ENCODE measurements at places on chromosomes 1 and 21.

- DNase-seq, result no peak
Observed at GRCh38 chr21:17466166-17466565, 46.7 kb upstream of the CXADR start.

DNA sequence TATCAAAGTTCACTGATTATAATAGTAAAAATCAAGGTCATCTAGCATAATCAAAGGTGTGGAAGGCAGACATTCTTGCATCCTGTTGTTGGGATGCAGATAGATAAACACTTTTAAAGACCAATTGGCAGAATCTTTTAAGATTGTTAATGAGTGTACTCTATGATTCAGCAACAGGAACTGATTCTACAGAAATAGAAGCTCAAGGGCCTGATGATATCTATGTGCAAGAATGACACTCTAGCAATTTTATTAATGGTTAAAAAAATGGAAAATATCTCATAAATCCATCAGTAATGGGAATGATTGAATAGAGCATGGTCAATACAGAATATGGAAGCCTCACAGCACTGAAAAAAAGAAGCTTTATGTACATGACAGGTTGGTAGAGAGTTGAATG, 2.2 kb upstream of the ATP1A4 start:
- no peak for DNase-seq

- DNase-seq, result no peak
Observed at GRCh38 chr1:15067148-15067547, 86.4 kb upstream of the TMEM51 start.

DNA sequence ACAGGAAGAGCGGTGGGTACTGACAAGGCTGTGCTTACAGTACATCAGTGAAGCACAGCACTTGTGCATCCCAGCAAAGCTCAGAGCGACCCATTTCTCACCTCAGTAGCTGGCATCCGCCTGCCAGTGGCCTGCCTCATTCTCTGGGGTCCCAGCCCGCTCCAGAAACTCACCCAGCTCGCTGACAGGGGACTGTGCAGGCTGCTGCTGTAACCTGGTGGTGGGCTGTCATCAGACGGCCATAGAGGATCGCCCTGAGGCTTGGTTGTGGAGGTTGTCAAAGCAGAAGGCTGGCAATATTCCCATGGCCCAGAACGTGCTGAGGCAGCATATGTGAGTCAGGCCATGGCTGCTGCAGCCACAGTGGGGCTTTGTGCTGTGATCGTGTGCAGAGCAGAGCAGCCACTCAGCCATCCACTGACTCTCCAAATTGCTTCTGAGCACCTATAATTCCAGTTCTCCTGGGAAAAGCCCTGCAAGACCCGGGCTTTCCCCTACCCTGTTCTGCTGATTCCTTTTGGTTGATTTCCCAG, 13.6 kb upstream of the GPR137B start:
- peak; percentile 26 for DNase-seq

DNA sequence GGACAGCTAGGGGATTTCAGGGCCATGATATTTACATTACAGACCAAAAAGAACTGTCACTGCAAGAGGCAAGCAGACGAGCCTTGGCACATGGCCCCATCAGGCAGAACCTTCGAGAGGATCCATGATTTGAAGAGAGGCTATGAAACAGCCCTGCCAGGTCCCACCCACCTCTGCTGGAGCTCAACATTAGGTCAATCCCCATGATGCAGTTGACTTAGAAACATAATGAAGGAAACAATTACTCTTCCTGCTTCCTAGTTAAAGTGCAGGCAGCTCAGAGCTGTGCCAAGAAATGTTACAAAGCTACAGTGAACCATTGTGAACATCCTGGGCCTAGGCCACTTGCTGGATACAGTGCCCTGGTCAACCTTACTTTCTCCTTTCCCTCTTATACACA, 41.7 kb upstream of the PTCH2 start:
- DNase-seq, result peak; percentile 5

GRCh38 chr1:22431965-22432364, 19.7 kb upstream of the ZBTB40 start:
- DNase-seq, result no peak

- DNase-seq, result no peak
Observed at GRCh38 chr1:159856576-159856975, 5.9 kb downstream of the VSIG8 start.

GRCh38 chr1:65172936-65173690, 25.1 kb downstream of the AK4 start:
- no peak for DNase-seq

DNA sequence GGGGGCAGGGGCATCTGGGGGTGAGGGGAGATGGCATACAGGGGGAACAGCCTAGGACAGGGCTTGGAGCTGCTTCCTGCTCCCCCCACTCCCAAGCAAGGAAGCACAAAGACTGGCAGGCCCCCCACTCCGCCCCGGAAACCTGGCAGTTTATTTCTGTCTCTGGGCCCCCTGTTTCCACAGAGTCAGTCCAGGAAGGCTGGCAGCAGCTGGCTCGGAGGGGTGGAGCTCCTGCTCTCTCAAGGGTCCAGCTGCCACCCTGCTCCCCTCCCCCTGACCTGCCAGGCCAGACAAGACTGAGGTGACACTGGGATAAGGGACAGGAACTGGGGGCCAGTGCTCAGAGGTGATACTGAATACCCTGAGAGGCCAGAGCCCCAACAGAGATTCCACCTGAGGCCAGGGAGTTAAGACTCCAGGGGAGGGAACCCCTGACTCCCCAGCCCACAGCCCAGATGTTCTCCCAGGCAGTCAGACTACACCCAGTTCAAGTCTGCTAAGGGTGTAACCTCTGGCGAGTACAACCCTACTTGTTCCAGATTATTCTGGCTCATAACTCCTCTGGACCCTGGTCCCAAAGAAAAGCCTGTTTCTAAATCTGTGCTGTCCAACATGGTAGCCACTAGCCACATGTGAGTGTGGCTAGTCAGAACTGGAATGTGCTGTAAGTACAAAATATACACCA, 26.3 kb downstream of the AHDC1 start:
- no peak for DNase-seq

- DNase-seq, result no peak
Observed at GRCh38 chr1:154295408-154296235, 23.2 kb downstream of the HAX1 start.

DNA sequence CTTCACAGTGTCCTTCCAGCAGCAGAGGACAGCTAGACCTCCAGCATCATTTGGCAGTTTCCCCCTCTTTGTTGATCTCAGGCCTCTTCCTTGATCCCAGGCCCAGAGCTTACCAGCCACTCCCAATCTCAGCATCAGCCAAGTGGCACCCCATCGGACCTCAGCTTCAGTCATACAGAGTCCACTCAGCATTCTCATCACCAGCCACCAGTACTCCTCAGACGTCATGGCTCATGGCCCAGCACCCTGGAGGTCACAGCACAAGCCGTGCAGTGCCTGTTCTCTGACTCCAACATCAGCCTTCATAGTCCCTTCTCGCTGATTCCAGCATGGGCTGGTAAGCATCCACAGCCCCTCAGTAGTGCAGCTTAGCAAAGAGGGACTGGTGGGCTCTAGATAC, 487.6 kb upstream of the DAB1 start:
- no peak for DNase-seq

GRCh38 chr1:150444232-150444631, 43.0 kb upstream of the TARS2 start:
- DNase-seq, result no peak

DNA sequence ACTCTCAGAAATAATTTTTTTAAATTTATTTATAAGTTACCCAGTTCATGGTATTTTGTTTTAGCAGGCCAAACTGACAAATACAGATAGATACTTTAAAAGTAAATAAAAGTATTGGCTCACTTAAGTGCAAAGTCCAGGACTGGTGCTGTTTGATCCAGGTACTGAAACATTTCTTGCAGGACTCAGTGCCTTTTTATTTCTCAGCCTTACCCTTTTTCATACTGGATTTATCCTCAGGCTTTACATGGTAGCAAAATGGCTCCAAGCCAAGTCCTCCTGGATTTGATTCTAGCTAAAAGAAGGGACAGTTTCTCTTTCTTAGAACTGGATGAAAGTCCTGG, 83.8 kb downstream of the DIRAS3 start:
- no peak for DNase-seq

DNA sequence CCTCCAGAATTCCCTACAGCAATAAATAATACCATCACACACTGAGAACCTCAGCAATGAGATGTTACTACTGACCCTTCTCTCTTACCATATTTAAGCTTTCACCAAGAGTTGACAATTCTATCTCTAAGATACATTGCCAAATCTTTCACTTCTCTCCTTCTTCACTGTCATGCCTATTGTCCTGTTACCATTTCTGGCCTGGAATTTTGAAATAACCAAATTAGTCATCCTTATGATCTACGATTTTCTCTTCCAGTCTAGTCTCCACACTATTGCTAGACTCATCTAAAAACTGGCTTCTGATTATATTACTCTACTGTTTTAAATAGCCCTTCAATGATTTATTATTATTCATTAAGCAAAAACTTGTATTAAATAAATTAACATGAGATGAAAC, 656.1 kb upstream of the ADGRL4 start:
- no peak for DNase-seq

GRCh38 chr1:172356620-172357019, 63.9 kb upstream of the C1orf105 start:
- no peak for DNase-seq

GRCh38 chr1:70587872-70588366, 176.9 kb downstream of the CTH start:
- no peak for DNase-seq

DNA sequence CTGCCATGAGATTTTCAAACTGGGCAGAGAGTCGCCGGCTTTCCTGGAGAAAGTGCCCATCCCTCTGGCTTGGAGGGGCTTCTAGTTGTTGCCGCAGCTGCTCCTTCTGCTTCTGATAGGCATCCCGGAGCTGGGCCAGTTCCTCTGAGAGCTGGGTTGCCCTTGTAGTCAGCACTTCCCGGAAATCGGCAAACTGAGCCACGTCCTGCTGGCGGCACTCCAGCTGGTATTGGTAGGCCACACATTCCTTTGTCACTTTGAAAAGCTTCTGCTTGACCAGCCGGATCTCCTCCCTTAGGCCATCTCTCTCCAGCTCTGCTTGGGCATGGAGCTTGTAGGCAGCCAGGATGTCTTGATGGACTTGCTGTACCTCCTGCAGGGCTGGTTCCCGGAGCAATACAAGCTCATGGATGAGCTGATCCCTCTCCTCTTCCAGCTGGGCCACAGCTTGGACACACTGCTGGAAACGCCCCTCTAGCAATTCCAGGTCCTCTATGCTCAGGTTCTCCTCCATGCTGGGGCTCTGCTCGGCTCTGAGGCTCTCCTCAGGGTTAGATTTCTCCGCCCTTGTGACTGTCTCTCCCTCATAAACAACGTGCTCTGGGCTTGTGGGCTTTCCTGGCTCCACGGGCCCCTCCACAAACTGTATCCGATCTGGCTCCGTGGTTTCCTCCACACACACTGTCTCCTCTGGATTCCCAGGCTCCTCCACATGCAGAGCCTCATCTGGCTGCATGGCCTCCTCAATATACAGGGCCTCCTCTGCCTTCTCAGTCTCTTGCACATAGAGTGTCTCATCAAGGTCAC, 7.3 kb downstream of the SYNC start:
- DNase-seq, result peak; percentile 16

- no peak for DNase-seq
Observed at GRCh38 chr21:45488931-45489721, 53.1 kb downstream of the SLC19A1 start.

DNA sequence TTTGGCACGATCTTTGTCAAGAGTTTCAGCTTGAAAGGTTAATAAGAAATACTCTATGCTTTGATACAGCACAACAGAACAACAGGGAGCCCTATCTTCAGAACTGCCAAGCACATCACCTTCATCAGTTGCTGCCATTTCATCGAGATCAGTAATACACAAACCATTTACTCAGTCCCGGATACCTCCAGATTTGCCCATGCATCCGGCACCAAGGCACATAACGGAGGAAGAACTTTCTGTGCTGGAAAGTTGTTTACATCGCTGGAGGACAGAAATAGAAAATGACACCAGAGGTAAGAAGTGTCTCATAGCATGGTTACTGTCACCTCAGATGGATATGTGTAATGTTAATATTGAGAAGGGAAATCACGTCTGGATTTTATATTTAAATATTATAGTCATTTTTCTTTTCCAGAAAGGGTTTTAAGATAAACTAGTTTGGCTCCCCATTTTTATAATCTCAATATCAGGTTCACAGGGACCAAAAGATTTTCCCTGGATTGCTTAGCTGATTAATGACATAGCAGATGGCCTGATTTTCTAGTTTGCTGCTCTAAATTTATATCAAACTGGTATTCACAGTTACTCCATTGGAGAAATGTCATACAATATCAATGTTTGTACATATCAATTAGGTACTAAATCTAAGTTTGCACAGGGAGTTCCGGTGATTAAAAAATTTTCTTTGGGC, 97.3 kb downstream of the USP25 start:
- DNase-seq, result no peak

GRCh38 chr1:121448851-121449250, 264.1 kb downstream of the SRGAP2C start:
- no peak for DNase-seq

DNA sequence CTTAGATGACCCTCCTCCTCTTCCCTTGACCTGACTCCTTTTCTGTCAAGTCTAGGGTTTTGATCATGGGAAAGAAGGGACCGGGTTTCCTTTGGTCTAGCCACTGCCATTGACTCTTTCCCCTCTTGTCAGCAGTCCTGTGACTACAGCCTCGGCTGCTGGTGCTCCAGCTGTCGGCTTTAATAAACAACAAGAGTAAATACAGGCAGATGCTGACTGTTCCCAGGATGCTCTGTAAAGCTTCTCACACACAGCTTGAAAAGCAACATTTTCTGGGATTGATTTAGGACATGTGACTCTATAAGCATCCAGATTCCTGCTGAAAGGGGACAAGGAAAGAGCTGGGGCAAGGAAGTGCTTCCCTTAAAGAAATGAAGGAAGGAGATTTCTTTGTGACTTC, 53.5 kb upstream of the CTTNBP2NL start:
- DNase-seq, result no peak

DNA sequence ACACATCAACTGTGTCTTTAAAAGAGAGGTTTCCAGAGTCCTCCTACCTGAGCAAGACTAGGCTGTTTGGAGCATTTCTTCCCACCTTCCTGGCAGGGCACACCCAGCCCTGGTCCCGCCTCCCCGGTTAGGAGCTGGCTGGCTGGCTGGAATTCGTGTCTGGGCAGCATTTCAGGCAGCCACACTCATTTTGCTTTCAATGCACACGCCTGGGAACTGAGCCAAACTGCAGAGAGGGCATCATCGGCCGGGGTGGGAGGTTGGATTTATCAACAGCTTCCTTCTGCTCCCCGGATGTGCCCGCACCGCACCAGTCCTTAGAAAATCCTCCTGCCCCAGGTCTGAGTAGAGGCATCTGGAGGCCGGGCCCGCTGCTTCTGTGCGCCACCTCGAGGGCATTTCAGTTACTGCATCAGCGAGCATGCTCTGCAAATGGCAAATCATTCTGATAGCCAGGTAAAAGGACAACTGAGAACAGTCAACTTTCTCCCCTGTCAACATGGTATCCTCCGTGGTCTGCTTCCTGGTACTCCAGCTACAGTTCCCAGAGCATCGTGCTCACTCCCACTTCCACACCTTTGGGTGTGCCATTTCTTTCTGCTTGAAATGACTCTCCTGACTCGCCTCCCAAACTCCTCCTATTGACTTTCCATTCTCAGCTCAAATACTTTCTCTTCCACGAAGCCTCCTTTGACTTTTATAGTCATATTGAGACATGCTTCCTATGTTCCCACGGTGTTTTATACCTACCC, 20.6 kb downstream of the TCEA3 start:
- peak; percentile 74 for DNase-seq

All from anterior cingulate cortex (tissue), 58 donors.